ENCODE measurements at places on chromosomes 13 and 19.

DNA sequence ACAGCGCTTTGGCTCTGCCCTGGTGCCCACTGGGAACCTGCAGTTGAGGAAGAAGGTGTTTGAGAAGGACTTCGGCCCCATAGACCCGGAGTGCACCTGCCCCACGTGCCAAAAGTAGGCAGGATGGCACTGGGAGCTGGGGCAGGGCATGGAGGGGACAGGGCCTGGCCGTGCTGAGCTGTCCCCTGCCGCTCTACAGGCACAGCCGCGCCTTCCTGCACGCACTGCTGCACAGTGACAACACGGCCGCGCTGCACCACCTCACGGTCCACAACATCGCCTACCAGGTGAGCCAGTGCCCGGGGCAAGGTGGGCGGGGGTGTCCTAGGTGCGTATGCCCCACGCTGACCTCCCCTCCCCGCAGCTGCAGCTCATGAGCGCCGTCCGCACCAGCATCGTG lies 5.1 kb upstream of the DNM2 start:
- DNase-seq = no peak

- no peak for DNase-seq
Measured at GRCh38 chr13:111541752-111542529, 221.5 kb downstream of the TEX29 start.

DNA sequence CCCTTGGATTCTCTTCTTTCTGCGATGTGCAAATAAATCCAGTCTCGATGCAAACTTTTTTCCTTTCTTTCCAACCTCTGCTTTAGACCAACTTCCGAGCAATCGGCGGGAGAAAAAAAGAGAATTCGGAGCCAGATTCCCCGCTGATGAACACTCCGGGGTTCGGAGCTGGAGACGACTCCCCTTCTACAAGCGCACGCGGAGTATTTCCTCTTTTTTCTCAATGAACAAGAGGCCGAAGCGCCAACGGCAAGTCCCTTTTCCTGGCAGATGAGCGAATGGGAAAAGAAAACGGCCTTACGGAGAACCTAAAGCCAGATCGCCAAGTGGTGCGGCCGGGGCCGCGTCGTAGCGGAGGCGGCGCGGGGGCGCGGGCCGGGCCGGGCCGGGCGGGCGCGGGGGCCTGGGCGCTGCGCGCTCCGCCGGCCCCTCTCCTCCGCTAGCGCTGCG lies 250 bp downstream of the SPRY2 start:
- no peak for DNase-seq

DNA sequence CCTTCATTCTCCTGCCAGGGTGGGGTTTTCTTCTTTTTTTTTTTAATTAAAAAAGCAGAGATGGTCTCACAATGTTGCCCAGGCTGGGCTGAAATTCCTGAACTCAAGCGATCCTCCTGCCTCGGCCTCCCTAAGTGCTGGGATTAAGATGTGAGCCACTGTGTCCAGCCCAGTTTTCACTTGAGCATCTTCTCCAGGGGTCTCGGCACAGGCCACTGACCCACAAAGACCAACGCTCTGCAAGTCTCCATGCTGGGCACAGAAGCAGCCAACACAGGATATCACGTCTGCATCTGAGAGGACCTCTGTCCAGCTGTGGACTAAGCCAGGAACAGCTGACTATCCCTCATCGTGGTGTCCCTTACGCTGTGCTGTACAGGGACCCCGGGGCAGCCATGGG lies 9.5 kb upstream of the TMEM86B start:
- DNase-seq = no peak

GRCh38 chr19:35151273-35152065 lies 3.1 kb upstream of the FXYD5 start:
- DNase-seq = no peak

DNA sequence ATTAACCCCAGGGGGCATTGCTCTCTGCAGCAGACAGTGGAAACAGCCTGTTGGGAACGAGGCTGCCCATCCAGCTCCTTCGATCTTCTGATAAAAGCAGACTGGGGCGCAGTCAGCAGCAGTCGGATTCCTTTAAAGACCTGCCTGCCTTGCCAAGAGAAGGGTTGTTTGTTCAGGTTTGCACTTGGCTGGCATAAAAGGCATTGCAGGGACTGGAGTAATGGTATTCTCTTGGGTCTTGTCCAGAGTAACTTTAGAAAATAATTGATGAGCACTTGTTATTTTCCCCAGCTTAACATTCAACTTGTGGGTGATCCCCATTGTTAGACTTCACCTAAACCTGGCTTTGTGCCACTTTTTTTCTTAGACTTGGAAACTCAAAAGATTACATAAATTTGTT lies 67.3 kb upstream of the SLC10A2 start:
- no peak for DNase-seq

DNA sequence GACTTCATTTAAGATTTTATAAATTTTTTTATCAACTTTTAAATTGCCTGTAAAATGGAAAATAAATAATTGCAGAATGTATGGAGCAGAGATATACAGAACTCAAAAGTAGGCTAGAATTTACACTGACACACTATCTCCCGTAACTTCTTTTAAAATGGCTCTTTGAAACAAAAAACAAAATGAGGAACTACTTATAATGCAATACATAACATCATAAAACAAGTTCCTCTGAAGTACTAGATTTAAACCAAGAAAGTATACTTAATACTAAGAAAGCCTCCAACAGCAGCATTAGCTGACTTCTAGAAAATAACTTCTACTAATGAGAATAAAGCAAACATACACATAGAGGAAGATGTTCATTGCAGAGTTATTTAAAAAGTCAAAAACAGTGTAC lies 17.0 kb downstream of the RBM26 start:
- DNase-seq = no peak

GRCh38 chr13:25421612-25422011 lies 49.8 kb downstream of the ATP8A2 start:
- no peak for DNase-seq

DNA sequence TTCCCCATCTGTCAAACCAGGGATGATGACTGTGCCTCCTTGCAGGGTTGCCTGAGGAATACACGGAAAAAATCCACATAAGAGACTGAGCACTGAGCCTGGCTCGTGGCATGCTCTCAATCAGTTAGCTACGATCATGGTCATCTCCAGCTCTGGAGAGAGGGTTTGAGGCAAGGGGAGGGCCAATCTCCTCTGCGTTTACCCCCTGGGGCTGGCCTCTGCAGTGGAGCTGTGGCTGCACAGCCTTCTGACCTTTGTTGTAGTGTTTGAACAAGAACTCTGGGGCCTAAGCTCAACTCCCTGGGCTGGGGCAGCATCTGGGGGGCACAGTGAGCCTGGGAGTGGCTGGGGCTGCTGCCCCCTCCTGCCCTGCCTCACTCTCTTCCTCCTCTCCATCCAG lies 5.9 kb downstream of the LRRC4B start:
- no peak for DNase-seq

- DNase-seq = no peak
Measured at GRCh38 chr13:39773833-39774232, 118.4 kb downstream of the COG6 start.
